GM12892 (cell line): ENCODE measurements at places on chromosomes 2 and 18.

DNA sequence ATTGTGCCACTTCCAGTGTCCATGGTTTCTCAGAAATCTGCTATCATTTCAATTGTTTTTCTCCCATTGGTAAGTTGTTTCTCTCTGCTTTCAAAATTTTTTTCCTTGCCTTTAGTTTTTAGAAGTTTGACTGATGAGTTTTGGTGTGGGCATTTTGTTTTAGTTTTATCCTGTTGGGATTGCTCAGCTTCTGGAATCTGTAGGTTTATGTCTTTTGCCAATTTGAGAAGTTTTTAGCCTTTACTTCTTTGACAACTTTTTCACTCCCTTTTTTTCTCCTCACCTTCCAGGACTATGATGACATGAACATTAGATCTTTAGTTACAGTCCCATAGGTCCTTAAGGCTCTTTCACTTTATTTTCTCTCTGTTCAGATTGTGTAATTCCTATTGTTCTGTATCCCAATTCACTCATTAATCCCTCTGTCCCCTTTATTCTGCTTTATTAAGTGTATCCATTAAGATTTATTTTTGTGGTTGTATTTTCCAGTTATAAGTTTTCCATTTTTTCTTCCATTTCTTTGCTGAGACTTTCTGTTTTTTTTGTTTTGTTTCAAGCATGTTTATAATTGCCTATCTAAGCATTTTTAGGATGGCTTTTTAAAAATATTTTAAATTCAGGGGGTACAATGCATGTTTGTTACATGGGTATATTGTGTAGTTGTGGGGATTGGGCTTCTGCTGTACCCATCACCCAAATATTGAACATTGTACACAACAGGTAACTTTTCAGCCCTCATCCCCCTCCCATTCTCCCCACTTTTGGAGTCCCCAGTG, 17.9 kb downstream of the MFSD6 start:
- no peak for DNase-seq

DNA sequence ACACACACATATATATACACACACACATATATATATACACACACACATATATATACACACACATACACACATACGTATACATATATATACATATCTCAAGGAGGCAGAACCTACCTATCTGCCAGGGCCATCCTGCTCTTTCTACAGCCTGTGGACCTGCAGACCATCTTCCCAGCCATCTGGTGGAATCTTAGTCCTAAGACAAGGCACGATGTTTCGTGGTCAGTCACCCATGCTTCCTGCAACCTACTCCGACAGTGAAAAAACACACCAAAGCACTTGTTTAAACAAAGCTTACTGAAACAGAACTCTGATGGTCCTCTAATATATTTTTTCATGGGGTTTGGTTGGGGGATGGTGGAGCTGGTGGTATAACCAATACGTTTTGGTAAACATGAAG, 164.2 kb upstream of the ZNF521 start:
- no peak for DNase-seq

DNA sequence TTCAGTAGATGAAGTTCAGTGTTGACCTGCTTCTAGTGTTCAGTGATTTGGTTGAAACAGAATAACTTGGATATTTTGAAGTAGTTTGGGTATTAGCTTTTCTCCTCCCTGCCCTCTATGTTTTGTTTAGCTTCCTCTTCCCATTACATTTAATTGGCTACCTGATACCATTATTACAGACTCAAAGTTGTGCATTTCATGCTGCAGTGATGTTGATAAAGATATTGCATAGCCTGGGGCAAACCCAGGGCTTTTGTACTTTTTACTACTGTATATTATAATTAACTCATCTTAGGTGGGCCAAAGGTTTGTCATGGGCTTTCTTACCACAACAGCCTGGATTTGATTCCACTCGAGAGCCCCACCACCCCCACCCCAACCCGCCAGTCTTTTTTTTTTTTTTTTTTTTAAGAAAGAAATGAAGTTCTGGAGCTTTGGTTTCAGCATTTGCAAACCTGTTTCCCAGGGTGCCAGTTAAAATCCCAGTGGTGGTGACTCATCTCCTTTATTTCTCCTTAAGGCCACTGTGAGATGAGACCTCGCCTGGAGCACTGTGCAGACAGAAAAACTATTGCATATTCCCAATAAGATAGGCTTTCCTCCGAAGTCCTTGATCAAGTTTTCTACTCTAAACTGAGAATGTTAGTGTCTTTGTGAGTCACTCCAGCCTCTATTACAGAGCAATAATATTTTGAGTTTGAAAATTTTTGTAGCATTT, 393.7 kb upstream of the FANCL start:
- no peak for DNase-seq

DNA sequence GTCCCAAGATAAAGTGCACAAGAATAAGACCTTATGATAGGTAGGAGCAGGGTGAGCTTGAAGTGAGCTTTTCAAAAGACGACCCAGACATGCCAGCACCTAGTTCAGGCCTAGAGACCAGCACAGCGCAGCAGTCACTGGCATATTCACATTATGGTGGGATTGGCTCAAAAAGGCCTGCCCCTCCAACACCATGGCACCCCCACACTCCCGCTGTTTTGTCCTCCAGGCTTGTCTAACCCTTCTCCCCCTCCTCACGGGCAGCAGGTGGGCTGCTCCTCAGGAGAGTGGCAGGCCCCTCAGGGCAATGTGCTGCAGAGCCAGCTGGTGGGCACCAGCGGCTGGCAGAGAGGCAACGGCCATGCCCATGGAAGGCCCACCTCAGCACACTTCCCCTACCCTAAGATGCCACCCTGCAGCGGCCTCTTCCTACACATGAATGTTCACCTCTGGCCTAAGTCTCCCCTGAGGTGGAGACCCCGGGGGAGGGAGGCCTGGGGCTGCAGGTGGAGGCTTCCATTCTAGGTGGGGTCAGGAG, 25.6 kb downstream of the EMX1 start:
- no peak for DNase-seq

DNA sequence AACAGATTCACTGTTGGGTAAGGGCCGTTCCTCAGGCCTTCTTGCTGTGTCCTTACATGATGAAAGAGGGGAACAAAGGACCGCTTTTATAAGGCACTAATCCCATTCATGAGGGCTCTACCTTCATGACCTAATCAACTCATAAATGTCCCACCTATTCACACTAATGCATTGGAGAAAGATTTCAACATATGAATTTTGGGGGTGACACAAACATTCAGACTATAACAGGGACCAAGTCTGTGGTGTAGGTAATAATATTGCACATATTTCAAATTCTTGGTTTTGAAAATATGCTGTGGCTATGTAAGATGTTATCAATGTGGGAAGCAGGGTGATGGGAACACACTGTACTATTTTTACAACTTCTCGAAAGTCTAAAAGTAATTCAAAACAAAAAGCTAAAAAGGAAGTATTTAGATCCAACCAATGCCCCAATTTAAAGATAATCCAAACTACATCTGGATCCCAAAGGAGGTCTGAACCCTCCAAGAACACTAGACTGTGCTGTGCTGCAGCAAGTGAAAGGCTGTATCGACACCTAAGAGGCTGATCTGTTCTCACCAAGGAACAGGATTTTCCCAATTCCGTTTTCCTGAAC, 82.4 kb upstream of the TGIF1 start:
- DNase-seq = no peak
